ENCODE measurements at places on chromosomes 4 and X.

GRCh38 chr4:78185117-78185516 lies 128.0 kb downstream of the FRAS1 start:
- DNase-seq, result no peak

GRCh38 chr4:162356181-162356580 lies 192.4 kb upstream of the FSTL5 start:
- DNase-seq, result no peak

GRCh38 chrX:54633641-54634040 lies 103.6 kb downstream of the GNL3L start:
- DNase-seq, result no peak

DNA sequence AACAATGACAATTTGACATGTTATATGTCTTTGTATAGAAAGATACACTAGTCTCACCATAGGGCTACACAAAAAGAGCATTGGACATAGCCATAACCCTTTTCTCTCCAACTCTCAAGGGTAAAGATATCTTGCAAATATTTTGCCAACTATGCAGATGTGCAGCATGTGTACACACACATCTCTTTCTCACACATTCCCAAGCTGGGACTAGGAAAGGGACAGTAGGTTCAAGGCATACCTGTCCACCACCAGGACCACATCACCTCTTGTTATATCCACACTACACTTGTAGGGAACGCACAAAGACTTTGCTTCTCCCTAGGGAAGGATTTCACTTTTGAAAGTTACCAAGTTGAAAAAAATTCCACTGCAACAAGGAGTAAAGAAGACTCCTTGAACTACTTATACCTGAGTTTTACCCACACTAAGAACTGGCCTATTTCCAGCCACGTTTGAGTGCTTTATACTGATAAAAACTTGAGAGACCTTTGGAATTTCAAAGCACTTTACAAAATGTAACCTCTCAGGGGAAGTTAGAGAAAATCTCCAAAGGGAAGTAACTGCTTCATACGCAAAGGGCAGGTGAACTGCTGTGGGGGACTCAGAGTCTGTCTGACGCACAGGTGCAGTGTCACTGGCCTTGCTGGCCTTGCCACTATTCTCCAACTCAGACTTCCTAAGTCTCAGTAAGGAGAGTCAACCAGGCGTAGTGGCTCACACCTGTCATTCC lies 36.9 kb downstream of the NR3C2 start:
- no peak for DNase-seq

DNA sequence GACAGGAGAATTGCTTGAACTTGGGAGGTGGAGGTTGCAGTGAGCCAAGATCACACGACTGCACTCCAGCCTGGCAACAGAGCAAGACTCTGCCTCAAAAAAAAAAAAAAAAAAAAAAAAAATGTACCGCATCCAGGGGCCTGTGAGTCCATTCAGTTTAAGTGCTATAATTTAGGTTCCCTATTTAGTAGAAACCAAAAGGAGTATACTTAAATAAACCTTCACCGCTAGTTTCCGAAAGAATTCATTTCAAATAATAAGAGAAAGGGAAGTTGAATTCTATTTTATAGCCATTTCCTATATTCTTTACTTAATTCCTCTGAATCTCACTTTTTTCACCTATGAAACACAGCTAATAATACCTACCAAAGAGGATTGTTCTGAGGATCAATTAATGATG lies 20.8 kb upstream of the LRBA start:
- DNase-seq, result no peak

DNA sequence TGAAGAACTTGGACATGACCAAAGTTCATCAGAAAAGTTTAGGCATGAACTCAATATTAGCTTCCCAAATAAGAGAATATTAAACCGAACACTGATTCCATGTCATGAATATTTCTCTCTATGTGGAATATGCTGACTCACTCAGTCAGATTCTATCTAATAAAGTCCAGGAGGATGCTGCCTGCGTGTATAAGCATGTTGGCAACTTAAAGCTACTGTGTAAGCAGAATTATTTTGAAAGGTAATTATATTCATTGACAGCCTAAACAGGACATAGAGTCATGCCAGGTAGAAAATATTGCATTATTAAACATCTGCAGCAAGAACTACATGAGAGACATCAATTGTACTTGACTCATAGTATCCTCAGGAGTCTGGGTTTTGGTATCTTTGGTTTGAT lies 367.9 kb upstream of the SPOCK3 start:
- DNase-seq, result no peak

DNA sequence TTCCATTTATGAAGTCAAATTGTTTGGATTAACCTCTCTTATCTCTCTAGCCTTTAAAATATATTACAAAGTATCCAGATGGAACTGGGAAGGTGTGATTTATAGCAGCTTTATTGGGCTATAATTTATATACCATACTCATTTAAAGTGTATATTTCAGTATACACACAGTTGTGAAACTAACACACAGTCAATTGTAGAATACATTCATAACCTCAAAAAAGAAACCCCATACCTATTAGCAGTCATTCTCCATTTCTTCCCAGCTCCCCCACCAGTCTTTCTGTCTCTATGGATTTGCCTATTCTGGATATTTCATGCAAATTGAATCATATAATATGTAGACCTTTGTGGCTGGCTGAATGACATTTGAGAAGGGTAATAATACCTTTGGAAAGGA lies 7.6 kb upstream of the NAP1L5 start:
- no peak for DNase-seq

GRCh38 chr4:32112891-32113290 lies 1392.7 kb downstream of the PCDH7 start:
- DNase-seq, result no peak

GRCh38 chr4:154511981-154512380 lies 20.4 kb upstream of the DCHS2 start:
- DNase-seq, result no peak

DNA sequence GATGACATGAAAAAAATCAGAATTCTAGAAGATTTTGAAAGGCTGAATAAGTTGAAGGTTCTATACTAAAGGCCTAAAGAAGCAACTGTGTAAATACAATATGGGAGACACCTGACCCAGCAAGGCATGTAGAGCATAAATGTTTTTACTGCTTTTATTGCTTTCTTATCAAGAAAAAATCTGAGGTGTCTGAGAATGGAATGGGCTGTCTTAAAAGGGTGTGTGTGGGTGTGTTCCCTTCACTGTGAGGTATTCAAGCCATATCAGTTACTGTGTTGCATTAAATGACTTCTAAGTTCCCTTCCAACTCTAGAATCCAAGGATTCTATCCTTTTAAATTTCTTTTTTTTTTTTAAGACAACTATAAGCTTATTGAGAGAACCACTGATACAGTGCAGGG lies 15.7 kb downstream of the ATP8A1 start:
- DNase-seq, result no peak

GRCh38 chr4:98603683-98604521 lies 54.5 kb downstream of the TSPAN5 start:
- DNase-seq, result peak; percentile 69

DNA sequence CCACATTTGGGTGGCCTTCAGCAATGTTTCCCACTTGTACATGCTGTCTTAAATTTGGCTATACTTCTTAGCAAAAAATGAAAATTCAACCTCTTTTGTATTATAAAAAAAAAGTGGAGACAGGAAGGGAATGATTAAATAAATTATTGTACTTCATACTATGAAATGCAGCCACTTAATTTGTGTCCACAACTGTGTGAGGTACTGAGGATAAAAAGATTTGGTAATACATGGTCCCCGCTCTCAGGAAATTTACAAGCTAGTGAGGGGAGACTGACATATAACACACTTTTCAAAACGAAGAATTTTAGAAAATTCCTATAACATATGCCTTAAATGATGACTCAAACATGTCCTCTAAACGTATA lies 105.0 kb downstream of the HNRNPD start:
- no peak for DNase-seq

DNA sequence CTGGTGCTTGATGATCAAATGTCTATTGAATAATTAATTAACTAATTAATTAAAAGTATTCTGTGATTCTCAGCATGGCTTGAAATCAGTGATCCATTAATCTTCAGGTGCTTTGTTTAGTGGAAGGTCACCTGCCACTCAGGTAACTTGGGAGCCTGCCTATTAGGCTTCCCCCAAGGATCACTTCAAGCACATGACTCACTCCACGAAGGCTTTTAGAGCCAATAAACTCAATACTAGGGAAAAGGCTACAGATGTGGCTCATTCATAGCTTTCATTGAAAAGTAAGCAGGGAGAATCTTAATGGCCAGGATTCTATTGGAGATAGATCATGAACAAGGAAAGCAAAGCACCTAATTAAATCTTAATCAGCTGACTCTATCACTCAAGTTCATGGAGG lies 21.3 kb downstream of the AREG start:
- no peak for DNase-seq

- DNase-seq, result no peak
Observed at GRCh38 chrX:7637066-7637465, 205.9 kb upstream of the VCX start.

- DNase-seq, result no peak
Observed at GRCh38 chr4:118012142-118012541, 22.1 kb upstream of the NDST3 start.

- DNase-seq, result peak; percentile 72
Observed at GRCh38 chrX:45191820-45192409, 8.8 kb downstream of the DIPK2B start.

DNA sequence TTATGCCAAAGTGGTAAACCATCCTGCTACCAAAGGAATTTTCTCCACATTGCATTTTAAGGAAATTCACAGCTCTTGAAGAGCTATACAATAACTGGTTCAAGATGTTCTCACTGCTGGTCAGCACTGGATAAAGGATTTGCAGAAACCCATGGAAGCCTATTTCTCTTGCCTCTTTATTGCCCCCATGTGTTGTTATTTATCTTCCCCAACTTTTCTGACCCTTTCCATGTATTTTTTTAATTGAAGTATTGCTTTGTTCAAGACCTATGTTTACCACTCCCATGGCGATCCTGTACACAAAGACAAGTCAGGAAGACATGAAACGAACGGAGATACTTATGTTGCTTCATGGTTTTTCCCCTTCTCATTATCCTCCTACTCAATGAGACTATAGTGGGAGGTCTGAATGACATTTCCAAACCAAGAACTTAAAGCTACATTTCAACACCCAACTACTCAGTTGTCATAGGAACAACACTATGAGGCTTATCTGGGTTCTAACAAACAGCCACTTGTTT lies 566.4 kb upstream of the DIPK2B start:
- DNase-seq, result no peak

DNA sequence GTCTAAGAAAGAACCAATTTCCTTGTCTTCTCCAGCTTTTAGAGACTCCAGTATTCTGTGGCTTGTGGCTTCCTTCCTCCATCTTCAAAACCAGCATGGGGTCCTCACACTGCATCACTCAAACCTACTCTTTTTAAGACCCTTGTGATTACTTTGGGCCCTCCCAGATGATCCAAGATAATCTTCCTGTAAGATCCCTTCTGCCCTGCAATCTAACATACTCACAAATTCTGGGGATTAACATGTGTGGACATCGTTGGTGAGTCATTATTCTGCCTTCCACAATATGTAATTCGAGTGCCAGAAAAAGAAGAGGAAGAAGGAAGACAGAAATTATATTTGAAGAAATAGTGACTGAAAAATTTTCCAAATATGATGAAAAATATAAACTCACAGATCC lies 47.9 kb downstream of the BEND4 start:
- DNase-seq, result no peak

GRCh38 chrX:133670383-133670782 lies 255.1 kb upstream of the GPC4 start:
- peak; percentile 49 for DNase-seq

GRCh38 chr4:154727540-154727939 lies 16.3 kb upstream of the LRAT start:
- DNase-seq, result peak; percentile 30

DNA sequence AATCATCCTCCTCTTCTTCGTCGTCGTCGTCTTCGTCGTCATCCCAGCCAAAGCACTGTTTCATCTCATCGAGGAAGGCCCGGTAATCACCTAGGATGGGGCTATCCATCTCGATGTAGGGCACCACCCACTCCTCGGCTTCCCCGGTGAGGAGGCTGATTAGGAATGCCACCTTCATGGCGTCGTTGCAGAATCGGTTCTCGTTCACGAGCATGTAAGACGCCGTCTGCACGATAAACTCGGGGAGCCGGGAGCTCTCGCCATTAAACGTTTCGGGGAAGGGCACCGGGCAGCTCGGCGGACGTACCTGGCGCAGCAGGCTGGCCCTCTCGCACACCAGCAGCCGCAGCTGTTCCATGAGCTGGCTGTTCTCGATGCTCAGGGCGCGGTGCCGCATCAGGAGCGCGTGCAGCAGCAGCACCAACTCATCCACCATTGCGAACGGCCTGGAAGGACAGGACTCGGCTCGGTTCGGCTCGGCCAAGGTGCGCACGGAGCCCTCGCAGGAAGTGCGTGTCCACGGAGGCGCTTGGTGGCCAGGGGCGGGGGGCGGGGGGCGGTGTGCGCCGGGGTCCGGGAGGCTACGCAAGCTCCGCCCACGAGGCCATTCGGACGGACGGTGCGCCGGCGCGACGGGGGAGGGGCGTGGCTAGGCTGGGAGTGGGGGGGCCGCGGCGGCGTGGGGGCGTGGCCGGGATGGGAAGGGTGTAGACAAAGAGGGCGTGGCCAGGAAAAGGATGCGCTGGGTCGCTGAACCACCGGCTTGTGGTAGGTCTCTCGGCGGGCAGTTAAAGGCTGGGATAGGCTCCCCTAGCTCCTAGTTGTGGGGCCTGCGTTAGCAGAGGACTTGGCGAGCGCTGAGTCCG lies at the start of gene LDOC1:
Gene LDOC1, minus strand, starts transcription at position 544 of the 866 bp plus-strand sequence. Its CDS starts 108 bp downstream, at position 436.
- DNase-seq, result peak; percentile 90

DNA sequence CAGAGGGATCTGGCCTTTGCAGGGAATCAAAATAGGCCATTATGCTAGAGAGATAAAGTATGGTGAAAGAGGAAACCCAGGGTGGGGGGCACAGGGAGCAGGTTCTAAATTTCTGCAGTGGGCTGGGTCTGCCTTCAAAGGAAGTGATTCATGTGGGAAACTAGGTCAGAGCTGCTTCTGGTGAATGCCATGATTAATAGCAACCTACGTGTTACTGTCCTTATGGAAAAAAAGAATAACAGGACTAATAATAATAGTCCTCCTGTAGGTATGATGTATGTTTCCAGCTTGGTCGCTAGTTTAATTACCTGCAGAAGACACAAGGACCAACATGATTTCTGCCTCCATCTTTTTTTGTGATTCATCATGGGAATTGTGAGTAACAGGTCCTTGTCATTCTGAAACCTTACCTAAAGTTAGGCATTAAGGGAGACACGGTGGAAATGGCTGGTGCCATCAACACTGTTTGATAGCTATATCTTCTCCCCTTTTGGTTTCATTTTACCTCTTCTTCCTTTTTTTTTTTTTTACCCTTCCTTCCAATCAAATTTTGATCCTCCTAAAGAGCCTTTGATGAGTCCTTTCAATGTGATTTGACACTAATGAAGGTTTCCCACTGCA lies 180.4 kb downstream of the CPEB2 start:
- no peak for DNase-seq

GRCh38 chr4:183837222-183837621 lies 67.9 kb upstream of the STOX2 start:
- DNase-seq, result no peak

- DNase-seq, result no peak
Observed at GRCh38 chrX:40094041-40094899, 3.5 kb downstream of the BCOR start.

DNA sequence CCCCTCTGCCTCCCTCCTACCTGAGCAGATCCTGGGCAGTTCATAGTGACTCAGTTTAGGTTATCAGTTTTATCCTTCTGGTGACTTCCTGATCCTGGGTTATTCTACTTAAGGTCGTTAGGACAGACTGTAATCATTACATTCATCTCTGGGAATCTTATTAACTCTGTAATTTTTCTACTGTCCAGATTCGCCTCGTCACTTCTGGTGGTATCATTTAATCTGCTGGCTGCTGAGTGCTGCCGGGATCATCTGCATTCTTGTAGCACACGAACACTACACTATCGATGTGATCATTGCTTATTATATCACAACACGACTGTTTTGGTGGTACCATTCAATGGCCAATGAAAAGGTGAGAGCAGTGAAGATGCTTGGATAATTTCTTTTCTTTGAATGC lies 23.0 kb upstream of the CYP2U1 start:
- DNase-seq, result no peak
